GM13976 (cell line): ENCODE measurements at places on chromosomes 1 and 21.
A peak's percentile ranks its signal among the peaks of the same experiment; 100 is the strongest.

DNA sequence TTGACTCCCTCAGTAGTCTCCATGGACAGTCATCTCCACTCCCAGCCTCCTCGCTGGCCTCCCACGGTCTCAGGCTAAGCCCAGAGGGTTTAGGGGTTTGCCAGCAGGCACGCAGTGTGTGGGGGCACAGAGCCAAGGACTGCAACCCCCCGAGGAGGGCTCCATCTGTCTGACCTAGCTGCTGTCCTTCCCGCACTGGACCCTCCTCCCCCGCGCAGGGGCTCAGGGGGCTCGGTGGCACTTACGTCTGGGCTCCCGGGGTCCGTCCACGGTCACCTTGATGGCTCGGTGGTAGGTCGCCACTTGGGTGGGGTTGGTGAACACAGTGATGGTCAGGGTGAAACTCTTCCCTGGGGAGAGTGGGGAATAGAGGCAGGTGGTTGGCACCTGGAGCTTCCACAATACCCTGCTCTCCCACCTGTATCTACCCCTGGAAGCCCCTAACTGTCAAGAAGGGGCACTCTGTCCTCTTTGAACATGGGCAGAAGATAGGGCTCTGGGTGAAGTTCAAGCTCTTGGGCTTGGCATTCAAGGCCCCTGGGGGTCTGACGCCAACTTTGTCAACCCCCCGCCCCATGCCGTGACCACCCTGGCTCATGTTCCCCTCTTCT lies 11.0 kb downstream of the RUNX3 start:
- no peak for DNase-seq

DNA sequence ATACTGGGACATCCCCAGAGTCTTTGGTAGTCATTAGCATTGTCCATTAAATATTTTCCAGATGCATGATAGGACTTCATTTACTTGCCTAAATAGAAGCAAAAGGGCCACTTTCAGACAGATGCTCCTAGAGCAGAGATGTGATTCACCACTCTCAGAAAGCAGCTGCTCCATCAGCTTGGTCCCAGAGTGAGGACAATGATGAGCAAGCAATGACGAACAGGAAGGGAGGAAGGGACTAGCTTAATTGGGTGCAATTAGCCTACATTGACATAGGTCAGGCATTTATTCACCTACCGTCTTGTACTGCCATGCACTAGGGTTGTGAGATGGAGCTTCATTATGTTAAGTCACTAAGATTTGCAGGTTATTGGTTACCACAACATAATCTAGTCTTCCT lies 85.1 kb upstream of the PLXNA2 start:
- DNase-seq = no peak

GRCh38 chr1:10968411-10968826 lies 44.0 kb upstream of the TARDBP start:
- no peak for DNase-seq

DNA sequence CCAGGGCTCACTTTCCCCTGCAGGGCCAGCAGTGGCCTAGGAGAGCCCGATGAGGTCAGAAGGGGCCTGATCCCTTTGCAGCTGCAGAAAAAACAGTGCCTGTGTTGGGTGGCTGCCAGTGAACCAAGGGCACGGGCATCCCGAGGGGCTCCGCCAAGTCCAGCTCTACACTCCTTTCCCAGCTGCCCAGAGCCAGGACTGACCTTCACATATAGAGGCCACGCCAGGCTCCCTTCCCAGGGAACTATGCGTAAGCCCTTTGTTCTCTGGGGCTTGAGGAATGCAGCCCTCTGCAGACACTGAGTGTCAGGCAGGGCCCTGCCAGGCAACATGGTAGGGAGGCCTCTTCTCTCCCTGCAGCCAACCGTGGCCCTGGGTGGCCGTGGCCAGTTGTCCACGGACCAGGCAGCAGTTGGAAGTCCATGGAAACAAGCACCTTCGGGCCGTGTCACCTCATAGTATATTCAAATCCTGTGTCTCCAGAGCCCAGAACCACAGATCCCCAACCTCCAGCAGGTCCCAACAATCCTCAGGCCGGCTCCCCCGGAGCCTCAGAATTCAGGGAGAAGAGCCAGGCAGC lies 194.0 kb downstream of the NPHP4 start:
- DNase-seq = no peak

DNA sequence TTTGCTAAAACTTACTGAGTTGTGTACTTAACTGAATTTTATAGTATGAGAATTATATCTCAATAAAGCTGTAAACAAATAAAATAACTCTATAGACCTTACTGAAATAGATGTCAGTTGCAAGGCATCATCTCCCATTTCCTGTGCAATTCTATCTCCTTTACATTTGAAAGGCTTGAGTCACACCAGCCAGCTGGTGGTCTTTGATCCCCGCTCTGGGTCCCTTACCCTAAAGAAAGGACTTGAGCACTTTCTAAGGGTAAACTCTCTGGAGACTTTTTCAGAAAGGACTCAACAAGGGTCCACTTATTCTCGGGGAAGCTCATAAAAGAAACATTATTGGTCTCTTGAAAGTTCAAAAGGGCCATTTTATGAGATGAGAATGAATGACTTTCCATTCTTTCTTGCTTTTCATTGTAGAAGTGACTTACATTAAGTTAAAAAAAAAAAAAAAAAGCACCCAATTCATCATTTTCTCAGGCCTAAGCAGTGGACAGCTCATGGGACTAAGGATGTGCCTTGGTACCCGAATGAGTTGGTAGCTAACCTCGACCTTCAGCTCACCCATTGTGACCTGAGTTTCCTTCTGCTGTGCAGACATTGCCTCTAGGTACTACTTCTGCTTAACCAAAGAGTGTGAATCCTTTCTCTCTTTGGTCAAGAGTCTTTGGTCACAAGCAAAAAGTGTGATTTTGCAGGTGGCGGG lies 147.0 kb upstream of the COA6 start:
- no peak for DNase-seq

DNA sequence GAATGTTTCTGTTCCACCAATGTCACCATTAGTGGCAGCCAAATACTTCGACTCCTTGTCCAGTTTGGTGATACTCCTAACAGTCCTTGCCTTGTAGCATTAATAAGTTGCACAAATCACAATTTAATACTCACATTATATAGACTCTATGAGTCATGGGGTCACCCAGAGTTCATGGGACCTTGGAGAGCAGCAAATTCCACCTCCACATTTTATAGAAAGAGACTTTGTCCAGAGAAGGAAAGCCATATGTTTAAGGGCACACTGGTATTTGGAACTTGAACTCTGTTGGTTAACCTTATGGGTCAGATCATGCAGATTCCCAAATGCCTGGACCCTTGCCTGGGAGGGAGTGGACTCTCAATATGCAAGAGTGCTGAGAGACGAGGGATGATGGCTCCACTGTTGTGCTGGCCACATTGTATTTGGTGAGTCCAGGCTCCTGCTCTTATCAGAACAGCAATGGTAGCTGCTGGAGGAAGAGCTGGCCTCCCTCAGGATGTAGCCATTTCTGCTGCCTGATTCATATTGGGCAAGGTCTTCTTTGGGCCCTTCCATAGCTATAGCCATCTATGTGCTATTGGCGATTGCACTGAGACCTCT lies 30.6 kb downstream of the DNAJC6 start:
- DNase-seq = no peak

- no peak for DNase-seq
Observed at GRCh38 chr21:44958471-44959191, 18.8 kb downstream of the SLX9 start.

DNA sequence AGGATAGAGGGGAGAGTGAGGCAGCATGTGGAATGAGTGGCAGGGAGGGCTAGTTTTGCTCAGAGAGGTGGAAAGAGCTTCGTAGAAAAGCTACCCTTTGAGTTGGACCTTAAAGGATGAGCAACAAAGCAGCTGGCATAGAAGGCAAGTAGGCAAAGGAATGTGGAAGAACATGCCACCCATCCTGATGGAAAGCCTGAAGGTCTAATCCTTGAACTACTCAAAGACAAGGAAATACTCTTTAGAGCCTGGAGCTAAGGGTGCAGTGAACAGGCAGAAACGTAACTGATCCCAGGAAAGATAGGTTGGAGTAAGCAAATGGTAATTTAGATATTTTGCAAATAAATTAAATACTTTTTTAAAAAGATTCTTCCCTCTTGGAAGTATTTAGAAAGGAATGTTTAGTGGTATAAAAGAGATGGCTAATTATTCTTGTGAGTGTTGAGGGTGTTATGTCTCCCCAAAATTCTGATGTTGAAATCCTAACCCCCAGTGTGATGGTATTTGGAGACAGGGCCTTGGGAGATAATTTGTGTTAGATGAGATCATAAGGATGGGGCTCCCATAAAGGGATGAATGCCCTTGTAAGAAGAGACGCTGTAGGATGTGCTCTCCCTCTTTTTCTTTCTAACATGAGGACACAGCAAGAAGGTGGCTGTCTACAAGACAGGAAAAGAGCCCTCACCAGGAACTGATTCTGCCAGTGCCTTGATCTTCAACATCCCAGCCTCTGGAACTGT lies 308.1 kb upstream of the RUNX1 start:
- no peak for DNase-seq

GRCh38 chr21:38120984-38121855 lies 135.6 kb upstream of the KCNJ15 start:
- DNase-seq = no peak

GRCh38 chr1:13952985-13953384 lies 253.0 kb downstream of the PRDM2 start:
- no peak for DNase-seq

- DNase-seq = no peak
Observed at GRCh38 chr1:166136222-166136621, 30.6 kb downstream of the FAM78B start.

- DNase-seq = no peak
Observed at GRCh38 chr1:232776526-232777106, 28.6 kb upstream of the MAP10 start.

DNA sequence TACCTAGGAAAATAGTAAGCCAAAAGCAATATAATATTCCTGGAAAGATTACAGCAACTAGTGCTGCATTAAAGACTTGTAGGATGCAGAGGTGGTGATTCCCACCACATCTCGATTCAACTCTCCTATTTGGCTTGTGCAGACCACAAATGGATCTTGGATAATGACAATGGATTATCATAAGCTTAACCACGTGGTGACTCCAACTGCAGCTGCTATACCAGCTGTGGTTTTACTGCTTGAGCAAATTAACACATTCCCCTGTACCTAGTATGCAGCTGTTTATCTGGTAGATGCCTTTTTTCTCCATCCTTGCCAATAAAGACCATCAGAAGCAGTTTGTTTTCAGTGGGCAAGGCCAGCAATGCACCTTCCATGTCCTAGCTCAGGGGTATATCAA lies 542.7 kb upstream of the ADGRL4 start:
- no peak for DNase-seq

- no peak for DNase-seq
Observed at GRCh38 chr1:119375366-119375765, 6.8 kb downstream of the HAO2 start.

- DNase-seq = peak; percentile 47
Observed at GRCh38 chr1:209756615-209757445, 977 bp downstream of the TRAF3IP3 start.

- no peak for DNase-seq
Observed at GRCh38 chr1:46607345-46608130, 3.5 kb upstream of the MKNK1 start.

DNA sequence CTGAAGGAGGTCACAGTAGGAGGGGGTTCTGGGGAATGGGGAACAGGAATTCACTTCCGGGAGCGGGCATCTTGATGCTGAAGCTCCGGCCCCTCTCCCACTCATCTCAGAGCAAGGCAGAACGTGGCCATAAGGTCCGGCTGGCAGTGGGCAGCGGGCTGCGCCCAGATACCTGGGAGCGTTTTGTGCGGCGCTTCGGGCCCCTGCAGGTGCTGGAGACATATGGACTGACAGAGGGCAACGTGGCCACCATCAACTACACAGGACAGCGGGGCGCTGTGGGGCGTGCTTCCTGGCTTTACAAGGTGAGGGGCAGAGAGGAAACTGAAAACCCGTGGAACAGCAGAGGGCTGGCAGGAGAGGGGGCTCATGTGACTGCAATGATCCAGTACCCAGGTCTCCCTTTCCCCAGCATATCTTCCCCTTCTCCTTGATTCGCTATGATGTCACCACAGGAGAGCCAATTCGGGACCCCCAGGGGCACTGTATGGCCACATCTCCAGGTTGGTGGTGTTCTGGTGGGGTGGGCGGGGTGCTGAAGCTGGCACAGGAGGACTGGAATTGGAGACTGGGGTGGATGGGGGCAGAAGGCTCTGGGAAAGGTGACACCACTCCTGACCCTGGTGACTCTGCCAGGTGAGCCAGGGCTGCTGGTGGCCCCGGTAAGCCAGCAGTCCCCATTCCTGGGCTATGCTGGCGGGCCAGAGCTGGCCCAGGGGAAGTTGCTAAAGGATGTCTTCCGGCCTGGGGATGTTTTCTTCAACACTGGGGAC lies 3.0 kb downstream of the SLC27A3 start:
- DNase-seq = no peak

- DNase-seq = peak; percentile 79
Observed at GRCh38 chr1:67832737-67833601, at the start of gene GNG12. Gene GNG12, minus strand, starts transcription at chr1:67833467. Its CDS starts 125,781 bp downstream, at chr1:67707686.

DNA sequence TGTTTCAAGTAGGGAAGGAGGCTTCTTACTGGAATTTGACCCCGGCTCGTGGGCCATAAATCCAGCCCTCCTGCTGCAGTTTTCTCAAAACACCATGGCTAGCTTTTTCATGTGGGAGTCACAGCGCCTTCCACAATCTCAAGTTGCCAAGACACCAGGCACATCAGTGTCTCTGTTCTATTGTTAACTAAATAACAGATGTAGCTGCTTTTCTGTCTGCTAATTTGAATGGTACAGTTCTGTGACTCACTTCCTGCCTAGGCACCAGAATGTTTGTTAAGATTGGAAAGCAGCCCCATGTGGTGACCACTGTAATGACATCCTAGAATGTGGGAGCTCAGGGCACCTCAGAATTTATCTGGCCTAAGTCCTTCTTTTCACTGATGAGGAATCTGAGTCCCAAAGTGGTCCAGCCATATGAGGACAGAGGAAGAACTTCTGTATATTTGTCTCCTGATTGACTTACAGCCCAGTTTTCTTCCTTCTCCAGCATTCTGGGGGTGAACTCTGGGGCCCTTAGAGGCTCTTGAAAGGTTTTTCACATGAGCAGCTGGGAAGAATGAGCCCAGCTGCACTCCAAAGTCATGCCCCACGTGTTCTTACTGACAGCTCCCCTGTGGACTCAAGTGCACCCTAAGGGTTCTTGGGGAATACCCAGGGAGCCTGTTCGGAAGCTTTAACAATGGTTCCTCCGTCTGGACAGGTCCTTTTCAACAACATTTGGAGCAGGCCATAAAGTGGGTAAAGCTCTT lies 27.5 kb downstream of the TRIM45 start:
- no peak for DNase-seq

DNA sequence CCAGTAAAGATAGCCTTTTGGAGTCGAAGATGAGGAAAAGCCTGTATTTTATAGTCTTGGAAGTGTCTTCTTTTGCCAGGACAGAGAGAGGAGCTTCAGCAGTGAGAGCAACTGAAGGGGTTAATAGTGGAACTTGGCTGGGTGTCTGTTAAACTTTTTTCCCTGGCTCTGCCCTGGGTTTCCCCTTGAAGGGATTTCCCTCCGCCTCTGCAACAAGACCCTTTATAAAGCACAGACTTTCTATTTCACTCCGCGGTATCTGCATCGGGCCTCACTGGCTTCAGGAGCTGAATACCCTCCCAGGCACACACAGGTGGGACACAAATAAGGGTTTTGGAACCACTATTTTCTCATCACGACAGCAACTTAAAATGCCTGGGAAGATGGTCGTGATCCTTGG lies at the start of gene VCAM1:
Gene VCAM1, plus strand, starts transcription at position 253 of the 400 bp plus-strand sequence. Its CDS starts 119 bp downstream, at position 372.
- peak; percentile 7 for DNase-seq
